ENCODE measurements at places on chromosomes 3 and 15. TPM values are rescaled to one million over a fixed set of nuclear protein-coding genes. Genes with fewer than 3 reads are reported as not detected.

DNA sequence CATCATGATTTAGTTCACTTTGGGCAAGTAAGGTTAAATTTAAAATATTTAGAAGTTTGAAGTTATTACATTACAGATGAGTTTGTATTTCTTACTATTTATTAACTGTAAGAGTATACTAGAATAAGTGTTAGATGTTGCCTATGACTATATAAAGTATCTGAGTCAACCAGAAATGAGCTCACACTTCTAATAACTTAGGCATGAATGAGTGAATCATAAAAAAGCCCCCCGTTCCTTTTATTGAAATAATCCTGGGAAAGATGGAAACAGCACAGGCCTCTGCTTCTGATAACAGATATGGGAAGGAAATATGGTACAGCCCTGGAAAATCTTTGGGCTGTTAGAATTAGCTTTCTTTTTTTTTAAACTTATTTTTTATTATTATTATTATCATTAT is 66.6 kb upstream of the TGFBR2 start:
- H3K36me3 ChIP-seq: no peaks in the 10 kb centered on the region
- no peaks in the 10 kb centered on the region for H3K27me3 ChIP-seq
- peaks cover 28% of the 10 kb centered on the region for H3K4me1 ChIP-seq
- no peak overlapping the region for H3K4me3 ChIP-seq
- no peak for DNase-seq
- H3K27ac ChIP-seq: no peak overlapping the region

DNA sequence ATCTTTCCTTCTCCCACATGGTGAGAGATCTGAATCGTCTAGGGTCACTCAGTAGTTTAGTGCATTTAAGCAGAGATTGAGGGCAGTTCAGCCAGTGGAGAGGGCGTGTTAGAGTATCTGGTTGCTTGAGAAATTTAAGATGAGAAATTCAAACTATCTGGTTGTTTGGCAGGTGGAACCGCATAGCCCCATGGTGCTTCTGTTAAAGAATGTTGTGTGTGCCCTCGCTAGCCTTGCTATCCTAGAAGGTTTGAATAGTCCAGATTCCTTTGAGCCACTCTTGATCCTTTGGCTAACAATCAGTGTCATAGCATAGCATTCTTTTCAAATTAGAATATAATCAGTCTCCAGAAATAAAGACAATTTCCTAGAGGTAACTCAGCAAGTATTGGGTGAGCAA is 32.1 kb downstream of the ABHD17C start:
- no peak for DNase-seq
- H3K27ac ChIP-seq: no peak overlapping the region
- peaks cover 3% of the 10 kb centered on the region for H3K4me1 ChIP-seq
- peaks cover 3% of the 10 kb centered on the region for H3K36me3 ChIP-seq
- H3K27me3 ChIP-seq: no peaks in the 10 kb centered on the region

GRCh38 chr3:48180021-48180420 is 8.2 kb downstream of the CDC25A start:
- H3K4me1 ChIP-seq: no peaks in the 10 kb centered on the region
- no peak for DNase-seq
- peaks cover 54% of the 10 kb centered on the region for H3K36me3 ChIP-seq
- H3K4me3 ChIP-seq: no peak overlapping the region

DNA sequence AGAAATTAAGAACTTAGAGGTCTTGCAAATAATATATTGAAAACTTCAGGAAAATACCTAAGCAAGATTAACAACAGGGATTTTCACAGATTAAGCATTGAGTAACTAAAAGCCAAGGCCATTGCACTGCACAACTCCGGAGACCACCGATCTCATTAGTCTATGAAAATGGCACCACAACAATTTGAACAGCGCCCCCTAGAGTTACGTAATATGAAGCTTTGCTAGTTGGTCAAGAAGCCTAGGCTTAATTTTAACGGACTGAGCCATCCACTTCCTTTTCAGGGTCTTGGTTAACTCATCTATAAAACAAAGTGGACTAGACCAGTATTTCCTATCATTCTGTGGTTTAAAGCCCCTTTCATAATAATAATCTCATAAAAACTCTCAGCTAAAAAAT is 24.8 kb downstream of the TMEM212 start:
- DNase-seq: no peak
- no peak overlapping the region for H3K4me3 ChIP-seq
- H3K36me3 ChIP-seq: no peaks in the 10 kb centered on the region

DNA sequence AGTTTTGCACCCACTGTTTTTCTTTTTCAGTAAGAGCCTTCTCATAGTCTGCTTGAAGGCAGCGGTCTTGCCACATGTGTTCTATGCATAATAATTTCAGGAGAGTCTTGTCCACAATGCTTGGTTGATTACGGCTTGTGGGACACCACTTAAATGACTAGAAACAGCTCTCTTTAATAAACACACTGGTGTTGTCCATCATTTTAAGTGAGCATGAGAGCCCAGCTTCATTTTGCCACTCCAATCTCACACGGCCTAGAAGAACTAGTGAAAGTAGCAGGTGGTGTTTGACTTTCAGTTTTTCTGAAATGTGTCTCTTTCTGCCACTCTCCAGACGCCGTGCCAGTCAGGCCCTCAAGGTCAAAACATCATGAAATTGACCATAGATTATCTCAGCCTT is 292.1 kb downstream of the LPP start:
- H3K4me1 ChIP-seq: peaks cover 7% of the 10 kb centered on the region
- no peak for DNase-seq
- no peak overlapping the region for H3K4me3 ChIP-seq
- H3K27me3 ChIP-seq: no peaks in the 10 kb centered on the region
- no peak overlapping the region for H3K27ac ChIP-seq

GRCh38 chr3:5809586-5810246 is 622.2 kb downstream of the EDEM1 start:
- no peaks in the 10 kb centered on the region for H3K27me3 ChIP-seq
- no peak overlapping the region for H3K27ac ChIP-seq
- no peak for DNase-seq

DNA sequence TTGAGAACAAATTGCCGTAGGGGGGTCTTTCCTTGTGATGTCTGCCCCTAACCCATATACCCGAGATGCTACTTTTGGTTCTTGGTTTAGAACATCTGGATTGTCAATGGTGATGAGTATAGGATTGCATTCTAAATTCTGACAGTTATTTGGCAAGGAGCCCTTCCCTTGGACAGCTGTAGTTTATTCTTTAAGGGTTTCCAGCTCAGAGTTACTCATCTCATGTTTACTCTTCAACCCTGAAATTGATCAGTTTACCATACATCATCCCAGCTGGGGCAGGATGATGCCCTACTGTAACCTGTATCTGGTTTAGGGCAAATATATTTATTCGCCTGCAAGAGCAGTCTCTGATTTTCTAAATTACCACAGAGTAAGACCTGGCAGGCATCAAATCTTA is 85.7 kb upstream of the XCR1 start:
- H3K4me3 ChIP-seq: no peak overlapping the region
- DNase-seq: no peak
- H3K27ac ChIP-seq: no peak overlapping the region

GRCh38 chr3:20103731-20104130 is 63.5 kb downstream of the KAT2B start:
- DNase-seq: no peak
- H3K4me1 ChIP-seq: no peaks in the 10 kb centered on the region
- H3K4me3 ChIP-seq: no peak overlapping the region
- H3K27me3 ChIP-seq: no peaks in the 10 kb centered on the region
- no peaks in the 10 kb centered on the region for H3K36me3 ChIP-seq

GRCh38 chr3:46489875-46490274 is 7.9 kb upstream of the RTP3 start:
- no peak overlapping the region for H3K4me3 ChIP-seq
- H3K36me3 ChIP-seq: no peaks in the 10 kb centered on the region
- no peaks in the 10 kb centered on the region for H3K27me3 ChIP-seq
- no peak overlapping the region for H3K27ac ChIP-seq
- no peak for DNase-seq
- peaks cover 3% of the 10 kb centered on the region for H3K4me1 ChIP-seq

DNA sequence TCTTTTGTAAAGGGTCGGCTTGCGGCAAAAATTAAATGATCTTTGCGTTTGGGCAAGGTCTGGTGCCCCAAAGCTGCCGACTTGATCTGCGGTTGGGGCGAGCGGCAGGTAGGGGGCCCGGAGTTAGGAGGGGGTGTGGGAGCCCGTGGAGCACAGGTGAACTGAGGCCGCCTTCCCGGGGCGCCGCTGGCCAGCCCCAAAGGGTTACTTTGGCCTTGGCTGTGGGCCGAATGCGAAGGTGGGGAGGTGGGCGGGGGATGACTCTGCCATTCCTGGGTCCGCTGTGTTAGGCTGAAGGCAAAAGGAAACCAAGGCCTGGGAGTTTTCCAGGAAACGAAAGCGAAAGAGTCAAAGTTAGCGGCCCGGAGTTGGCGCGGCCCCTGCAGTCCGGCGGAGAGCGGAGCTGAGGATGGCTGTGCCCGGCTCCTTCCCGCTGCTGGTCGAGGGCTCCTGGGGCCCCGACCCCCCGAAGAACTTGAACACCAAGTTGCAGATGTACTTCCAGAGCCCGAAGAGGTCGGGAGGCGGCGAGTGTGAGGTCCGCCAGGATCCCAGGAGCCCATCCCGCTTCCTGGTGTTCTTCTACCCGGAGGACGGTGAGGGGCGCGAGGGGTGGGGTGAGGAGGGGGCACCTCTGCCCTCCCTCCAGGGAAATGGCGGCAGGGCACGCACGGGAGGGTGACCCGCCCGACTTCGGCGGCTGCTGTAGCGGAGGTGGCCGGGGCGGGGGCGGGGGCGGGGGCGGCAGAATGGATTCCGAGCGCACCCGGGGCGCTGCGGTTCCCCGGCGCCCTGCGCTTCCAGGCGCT is at the start of gene PARP14:
TSS of gene PARP14 (plus strand) at position 365 of the 809 bp plus-strand sequence. CDS start at position 410, 45 bp downstream.
- peak within 1 kb of the TSS; percentile 58 for H3K27ac ChIP-seq
- DNase-seq: peak; percentile 77
- H3K36me3 ChIP-seq: no peaks in the 10 kb centered on the region
- peaks cover 16% of the 10 kb centered on the region for H3K4me1 ChIP-seq
- peak within 1 kb of the TSS; percentile 76 for H3K4me3 ChIP-seq
- no peaks in the 10 kb centered on the region for H3K27me3 ChIP-seq

DNA sequence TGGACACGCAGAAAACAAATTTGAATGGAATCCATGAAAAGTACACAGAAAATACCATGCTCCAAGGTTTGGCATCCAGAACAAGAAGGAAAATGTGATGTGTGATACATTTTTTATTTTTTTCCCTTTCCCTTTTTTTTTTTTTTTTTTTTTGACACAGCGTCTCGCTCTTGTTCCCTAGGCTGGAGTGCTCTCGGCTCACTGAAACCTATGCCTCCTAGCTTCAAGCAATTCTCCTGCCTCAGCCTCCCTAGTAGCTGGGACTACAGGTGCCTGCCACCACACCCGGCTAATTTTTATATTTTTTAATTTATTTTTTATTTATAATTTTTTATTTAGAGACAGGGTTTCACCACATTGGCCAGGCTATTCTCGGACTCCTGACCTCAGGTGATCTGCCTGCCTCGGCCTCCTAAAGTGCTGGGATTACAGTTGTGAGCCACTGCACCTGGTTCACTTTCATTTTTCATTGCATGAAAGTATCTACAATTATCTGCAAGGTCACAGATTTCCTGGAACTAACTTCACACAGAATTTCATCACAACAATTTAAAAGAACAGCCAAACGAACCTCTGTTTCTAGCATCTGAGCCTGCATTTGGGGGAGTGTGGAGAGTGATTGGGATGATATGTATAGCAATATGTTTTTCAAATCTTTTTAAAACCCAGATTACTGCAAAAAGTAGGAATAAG is 8.3 kb downstream of the POU1F1 start:
- no peak overlapping the region for H3K4me3 ChIP-seq
- H3K36me3 ChIP-seq: no peaks in the 10 kb centered on the region
- peaks cover 5% of the 10 kb centered on the region for H3K4me1 ChIP-seq
- no peak for DNase-seq

The PAQR5 gene
- 4.3 TPM for polyA plus RNA-seq

The CCDC14 gene
- 147 TPM for polyA plus RNA-seq

The MORC1 gene
- not detected for polyA plus RNA-seq

The COL7A1 gene
- polyA plus RNA-seq: 7.1 TPM

The FILIP1L gene
- 26.8 TPM for polyA plus RNA-seq

The PDZRN3 gene
- polyA plus RNA-seq: 7.9 TPM

The EIF2B5 gene
- polyA plus RNA-seq: 61.5 TPM

All from SK-N-SH (cell line).